CD4-positive, alpha-beta T cell treated with Interleukin-15 for 1 hour (primary cell): ENCODE measurements at places on chromosomes 3 and 15.

- no peak for DNase-seq
Observed at GRCh38 chr3:145058483-145058882, 1086.9 kb downstream of the DIPK2A start.

DNA sequence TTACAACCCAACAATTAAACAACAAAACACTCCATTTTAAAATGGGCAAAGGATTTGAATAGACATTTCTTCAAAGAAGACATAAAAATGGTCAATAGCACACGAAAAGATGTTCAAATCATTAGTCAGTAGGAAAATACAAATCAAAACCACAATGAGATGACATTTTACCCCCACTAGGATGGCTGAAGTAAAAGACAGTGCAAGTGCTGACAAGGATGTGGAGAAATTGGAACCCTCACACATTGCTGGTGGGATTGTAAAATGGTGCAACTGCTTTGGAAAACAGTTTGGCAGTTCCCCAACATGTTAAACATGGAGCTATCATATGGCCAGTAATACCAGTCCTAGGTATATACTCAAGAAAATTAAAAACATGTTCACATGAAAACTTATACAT is 11.6 kb downstream of the GALNT15 start:
- no peak for DNase-seq

GRCh38 chr3:112374333-112374734 is 41.4 kb downstream of the CD200 start:
- no peak for DNase-seq

- DNase-seq = no peak
Observed at GRCh38 chr3:170497207-170498095, 78.8 kb downstream of the CLDN11 start.

- no peak for DNase-seq
Observed at GRCh38 chr15:69663982-69664381, 211.4 kb downstream of the RPLP1 start.

GRCh38 chr3:33839283-33839682 is 40.9 kb downstream of the PDCD6IP start:
- no peak for DNase-seq

DNA sequence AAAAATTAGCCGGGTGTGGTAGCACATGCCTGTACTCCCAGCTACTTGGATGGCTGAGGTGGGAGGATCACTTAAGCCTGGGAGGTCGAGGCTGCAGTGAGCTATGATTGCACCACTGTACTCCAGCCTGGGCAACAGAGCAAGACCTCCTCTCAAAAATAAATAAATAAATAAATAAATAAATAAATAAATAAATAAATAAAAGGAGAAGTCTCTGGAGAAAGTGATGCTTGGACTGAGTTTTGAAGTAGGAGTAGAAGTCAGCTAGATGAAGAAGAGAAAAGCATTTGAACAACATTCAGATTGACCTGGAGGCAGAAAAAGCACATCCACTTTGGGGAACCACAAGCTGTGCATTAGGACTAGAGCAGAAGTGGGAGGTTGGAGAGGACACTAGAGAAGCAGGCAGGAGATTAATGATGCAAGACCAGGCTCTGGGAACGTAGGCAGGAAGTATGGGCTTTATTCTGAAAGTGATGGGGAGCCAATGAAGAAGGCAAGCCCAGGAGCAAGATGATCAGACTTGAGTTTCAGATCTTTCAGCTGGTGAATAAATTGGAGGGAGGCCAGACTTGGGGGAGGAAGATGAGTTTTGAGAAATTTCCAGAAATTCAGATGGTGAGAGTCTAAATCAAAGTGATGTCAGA is 48.7 kb downstream of the KLHL6 start:
- DNase-seq = no peak

DNA sequence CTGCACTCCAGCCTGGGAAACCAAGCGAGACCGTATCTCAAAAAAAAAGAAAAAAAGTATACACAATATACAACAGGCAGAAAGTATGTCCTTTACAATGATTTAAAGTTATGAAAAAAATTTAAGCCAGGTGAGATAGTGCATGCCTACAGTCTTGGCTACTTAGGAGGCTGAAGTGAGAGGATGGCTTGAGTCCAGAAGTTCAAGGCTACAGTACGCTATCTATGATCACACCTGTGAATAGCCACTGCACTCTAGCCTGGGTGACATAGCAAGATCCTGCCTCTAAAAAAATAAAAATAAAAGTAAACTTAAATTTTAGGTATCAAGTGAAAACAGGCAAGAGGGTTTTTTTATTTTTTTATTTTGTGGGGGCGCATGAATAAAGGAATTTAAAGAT is 3.1 kb upstream of the KNSTRN start:
- no peak for DNase-seq

GRCh38 chr3:105431200-105431599 is 64.5 kb downstream of the ALCAM start:
- no peak for DNase-seq

GRCh38 chr15:78012643-78013077 is 64.9 kb downstream of the TBC1D2B start:
- DNase-seq = no peak
